Activated CD4-positive, alpha-beta T cell treated with anti-CD3 and anti-CD28 coated beads, Interleukin-2, amount 50 U/mL, for 48 hours (primary cell): ENCODE measurements at places on chromosomes 3 and 15.
A peak's percentile ranks its signal among the peaks of the same experiment; 100 is the strongest.

DNA sequence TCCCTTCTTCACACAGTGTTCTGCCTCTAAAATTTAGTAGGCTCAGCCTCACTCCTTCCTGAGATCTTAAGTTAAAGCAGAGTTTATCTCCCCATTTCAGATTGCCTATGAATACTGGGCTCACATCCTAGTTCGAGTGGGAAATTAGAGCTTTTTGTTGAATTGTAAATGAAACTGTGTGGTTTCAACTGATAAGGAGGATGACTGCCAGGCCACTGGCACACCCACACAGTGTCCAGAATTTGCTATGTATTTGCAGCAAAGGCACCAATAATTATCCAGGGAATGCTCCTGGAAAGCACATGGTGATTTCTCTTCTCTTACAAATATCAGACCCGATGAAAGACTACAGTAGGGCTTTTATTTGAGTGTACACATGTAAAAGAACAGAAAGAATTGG lies 308.1 kb upstream of the COL8A1 start:
- DNase-seq, result no peak

DNA sequence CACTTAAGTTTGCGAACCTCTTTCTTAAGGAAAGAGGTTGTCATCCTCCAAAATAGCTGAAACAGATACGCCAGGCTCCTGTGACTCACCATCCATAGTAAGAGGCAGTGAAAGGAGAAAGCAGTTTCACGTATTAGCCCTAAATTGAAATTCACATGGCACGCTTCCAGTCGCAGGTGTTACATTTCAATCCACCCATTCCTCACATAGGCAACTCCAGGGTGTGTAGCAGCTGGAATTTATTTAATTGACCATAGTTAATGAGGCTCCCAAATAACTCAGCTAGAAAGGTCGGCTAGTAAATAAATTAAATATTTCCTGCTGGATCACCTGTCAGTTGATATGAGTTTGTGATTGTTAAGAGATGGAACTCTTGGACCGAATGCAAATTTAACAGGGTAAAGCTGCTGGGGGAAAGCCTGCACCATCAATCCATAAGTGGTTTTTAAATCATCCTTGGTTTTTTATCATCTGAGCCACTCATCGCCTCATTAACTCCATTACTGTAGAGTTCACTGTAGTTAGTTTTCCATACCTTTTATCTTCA lies 19.6 kb downstream of the NSUN3 start:
- DNase-seq, result no peak

DNA sequence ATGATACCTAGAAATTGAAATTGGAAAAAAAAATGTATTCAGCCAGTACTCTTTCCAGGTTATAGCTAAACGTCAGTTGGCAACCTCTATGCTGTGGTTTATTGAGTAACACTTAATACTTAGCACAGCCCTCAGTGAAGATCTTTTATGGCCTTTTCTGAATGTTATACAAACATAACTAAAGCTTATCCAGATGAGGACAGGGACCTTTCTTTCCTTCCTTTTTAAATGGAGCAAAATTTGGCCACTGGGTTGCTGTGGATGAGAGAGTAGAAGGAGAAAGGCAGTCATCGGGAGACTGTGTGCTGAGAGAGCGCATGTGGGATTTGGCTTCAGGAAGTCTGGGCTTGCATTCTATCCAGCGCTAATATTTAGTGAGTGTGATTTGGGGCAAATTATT lies 36.1 kb downstream of the IGF1R start:
- no peak for DNase-seq

DNA sequence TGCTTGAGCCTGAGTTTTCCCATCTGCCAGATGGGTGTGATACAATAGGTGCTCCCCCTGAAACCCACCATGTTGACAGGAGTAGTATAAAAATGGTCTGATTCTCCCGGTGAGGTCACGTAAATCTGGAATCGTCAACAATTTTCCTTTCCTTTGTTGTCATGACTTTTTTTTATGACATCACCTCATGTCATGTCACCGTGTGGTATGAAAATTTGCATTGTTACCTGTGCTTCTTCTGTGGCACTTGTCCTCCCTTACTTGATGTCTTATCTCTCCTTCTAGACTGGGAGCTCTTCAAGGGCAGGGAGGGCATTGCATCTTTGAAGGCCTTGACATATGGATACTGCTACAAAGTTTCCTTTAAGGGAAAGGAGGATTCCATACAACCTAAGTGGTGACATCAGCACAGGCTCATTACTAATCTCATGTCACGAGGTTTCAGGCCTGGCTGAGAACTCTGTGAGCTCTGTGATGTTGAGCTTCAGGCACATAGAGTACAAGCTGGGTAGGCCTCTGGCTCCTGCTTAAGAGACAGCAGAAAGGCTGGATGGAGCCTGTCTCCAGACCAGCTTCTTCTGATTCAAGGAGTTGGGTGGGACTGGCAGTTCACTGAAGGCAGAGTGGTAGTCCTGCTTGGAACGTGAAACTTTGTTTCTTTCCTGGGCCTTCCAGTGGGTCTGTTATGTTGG lies 66.3 kb downstream of the LPP start:
- no peak for DNase-seq

DNA sequence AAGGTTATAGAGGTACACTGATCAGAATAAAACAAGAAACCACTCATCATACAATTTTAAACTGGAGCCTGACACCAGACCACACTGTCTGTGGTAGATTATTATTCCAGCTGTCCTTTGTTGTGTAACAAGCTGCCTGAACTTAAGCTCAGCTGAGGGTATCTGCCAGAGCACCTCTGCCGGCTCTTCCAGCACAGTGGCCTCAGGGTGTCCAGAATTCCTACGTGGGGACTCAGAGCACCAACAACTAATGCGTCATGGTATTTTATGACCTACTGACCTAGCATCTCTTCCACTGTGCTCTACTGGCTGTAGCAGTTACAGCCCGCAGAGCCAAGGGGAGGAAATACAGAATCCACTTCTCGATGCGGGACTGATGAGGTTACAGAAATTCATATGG lies 15.6 kb upstream of the RAF1 start:
- DNase-seq, result no peak

DNA sequence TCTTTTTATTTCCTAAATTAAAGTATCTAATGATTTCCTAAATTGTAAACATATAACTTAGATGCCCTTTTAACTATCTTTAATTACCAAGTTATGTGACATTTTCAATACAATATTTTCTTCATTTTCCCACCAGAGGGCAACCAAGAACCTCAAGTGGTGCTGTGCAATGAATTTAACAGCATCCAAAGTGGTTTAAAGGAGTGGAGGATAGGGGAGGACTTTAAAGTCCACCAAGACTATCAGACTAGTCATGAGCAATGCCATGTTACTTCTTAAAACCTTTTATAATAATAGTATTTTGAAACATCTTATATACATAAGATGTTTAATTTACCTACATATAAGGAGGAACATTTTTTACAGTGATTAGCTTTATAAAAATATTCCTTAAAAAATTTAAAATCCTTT lies 74.4 kb downstream of the DLG1 start:
- no peak for DNase-seq

DNA sequence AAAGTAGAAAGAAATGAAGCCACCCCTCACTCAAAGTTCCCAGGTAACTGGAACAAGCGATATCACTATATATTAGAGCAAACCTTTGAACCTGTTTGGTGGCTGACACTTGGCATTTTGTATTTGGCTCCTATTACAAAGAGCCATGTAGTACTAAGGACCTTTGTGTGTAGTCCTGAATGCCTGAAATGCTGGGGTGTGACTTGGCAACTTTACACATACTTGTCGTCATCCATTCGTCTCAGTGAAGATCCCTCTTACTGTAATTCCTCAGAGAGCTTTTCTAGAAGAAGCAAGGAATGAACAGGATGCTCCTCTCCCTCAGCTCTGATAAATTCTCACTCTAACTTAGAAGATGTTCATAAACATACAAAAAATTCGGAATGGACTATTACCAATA lies 216.1 kb upstream of the CDIN1 start:
- no peak for DNase-seq

DNA sequence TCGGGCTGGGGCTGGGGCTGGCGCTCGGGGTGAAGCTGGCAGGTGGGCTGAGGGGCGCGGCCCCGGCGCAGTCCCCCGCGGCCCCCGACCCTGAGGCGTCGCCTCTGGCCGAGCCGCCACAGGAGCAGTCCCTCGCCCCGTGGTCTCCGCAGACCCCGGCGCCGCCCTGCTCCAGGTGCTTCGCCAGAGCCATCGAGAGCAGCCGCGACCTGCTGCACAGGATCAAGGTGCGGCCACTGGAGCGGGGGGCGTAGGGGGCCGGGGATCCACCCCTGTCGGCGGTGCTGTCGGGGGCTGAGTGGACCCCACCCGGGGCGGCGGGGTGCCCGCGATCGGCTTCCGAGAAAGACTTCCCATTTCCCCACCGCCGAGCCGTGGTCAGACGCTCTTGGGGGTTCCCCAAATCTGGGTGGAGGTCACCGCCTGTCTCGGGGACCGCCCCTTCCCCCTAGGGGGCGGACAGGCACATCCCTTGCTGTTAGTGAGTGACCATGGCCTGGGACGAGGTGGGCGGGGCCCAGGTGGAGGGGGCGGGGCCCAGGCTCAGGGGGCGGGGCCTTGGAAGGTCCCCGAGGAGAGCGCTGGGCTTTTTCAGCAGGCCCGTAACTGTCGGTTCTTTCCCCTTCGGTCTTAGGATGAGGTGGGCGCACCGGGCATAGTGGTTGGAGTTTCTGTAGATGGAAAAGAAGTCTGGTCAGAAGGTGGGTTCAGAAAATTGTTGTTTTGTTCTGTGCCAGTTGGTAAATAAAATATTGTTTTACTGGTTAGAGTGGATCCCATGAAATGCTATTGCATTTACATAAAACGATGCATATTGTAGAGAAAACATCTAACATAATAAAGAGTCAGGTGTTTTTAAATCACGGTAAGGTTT lies 578 bp downstream of the LACTB start:
- peak; percentile 88 for DNase-seq

- no peak for DNase-seq
Measured at GRCh38 chr3:67361770-67362169, 292.6 kb downstream of the SUCLG2 start.

- peak; percentile 21 for DNase-seq
Measured at GRCh38 chr3:72722930-72723726, 125.1 kb downstream of the SHQ1 start.

- DNase-seq, result no peak
Measured at GRCh38 chr3:82940124-82940523, 1178.7 kb upstream of the GBE1 start.

- no peak for DNase-seq
Measured at GRCh38 chr3:1717524-1717923, 381.1 kb upstream of the CNTN4 start.

- DNase-seq, result no peak
Measured at GRCh38 chr15:40999190-40999589, 45.9 kb downstream of the CHAC1 start.

GRCh38 chr3:42230860-42231259 lies 35.1 kb downstream of the CCK start:
- DNase-seq, result no peak

- DNase-seq, result no peak
Measured at GRCh38 chr3:40617084-40617483, 92.3 kb downstream of the ZNF621 start.

DNA sequence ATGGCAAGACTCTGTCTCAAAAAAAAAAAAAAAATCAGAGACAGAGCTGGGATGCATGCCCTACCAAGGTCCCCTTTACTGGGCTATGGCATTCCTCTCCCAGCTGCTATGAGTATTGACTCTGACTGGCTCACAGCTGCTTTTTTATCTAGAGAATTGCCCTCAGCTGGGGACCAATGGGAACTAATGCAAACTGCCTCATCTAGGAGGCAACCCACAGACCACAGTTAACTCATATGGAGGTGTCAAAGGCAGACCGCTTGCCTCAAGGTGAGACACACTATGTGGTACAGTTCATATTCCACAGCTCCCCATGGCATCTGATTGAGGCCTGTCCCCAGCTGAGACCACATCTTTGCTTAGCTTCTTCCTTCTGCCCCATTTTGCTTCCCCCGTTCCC lies 183.5 kb upstream of the EOMES start:
- DNase-seq, result no peak

DNA sequence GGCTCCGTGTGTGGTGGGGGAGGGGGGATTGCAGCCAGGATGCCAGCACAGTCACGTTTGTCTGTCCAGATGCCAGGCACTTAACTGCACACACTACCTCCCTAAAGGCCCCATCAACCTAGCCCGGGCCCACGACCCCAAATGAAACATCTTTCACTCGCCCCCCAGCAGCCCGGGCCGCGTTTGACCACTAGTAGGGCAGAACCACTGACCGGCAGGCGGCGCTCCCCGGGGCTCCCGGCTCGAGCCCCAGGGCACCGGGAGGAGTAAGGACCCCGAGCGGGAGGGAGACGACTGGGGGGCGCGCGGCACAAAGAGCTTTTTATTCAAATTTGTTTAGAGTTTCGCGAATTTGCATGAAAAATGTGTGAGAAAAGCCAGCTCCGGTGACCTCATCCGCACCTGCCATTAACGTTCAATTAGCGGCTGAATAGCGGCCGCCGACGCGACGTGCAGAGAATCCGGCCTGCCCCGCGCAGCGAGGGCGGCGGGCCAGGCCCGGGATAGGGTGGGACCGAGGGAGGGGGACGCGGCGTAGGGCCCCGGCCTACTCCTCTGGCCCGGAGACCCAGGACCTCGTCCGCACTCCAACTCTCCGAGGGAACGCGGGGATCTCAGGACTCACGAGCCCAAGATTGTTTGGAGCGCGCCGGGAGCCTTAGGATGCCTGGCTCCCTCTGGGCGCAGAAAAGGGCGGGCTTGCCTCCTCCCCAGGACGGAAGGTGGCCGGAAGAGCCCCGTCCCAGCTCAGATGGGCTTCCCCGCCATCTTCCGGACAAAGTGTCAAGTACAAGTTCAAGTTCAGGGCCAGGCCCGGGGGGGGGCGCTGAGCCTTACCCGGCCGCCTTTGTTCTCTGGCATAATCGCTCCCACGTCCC lies 64.9 kb upstream of the POLG start:
- DNase-seq, result peak; percentile 40

GRCh38 chr3:10004960-10005564 lies 18.4 kb upstream of the EMC3 start:
- no peak for DNase-seq

DNA sequence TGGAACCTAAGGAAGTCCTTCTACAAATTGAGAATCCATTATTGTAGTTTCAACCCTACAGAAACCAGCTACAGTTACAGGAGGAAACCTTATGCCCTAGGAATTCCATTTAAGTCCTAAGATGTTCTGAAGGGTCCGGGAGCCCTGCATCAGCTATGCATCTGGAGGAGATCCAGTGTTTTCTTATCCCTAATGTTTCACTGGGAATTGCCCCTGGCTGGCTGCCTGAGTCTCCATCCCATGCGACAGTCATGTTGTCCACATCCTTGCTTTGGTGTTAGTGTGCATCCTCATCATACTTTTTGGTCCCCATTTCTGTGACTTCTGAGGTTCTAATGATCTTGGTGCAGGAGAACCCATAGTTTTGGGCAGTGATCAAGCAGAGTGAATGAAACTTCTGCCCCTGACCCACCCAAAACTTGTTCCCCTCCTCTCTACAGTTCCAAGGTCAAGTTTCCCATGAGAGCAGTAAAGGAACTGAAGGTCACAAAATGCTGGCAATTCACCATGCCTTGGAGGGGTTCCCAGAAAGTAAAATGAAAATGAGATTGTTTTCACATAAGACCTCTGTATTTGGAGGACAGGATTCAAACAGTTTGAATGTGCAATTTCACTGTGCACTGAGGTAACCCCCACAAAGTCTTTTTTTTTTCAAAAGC lies 121.9 kb upstream of the PHLDB2 start:
- no peak for DNase-seq

GRCh38 chr3:46489875-46490274 lies 7.9 kb upstream of the RTP3 start:
- DNase-seq, result no peak
